ENCODE measurements at places on chromosomes 11 and 22. TPM values are rescaled to one million over a fixed set of nuclear protein-coding genes. Genes with fewer than 3 reads are reported as not detected.

Gene B3GAT3
- 55.3 TPM for total RNA-seq

Gene PGA5
- not detected for total RNA-seq

Gene ART1
- total RNA-seq, result not detected

Gene PYGM
- total RNA-seq, result 2.8 TPM

Gene NTM
- 61.4 TPM for total RNA-seq

Gene BBOX1
- not detected for total RNA-seq

Gene CST6
- 22.1 TPM for total RNA-seq

Gene IGF2
- total RNA-seq, result 42.0 TPM

Gene CDHR5
- total RNA-seq, result not detected

Gene CRYBB2
- total RNA-seq, result not detected

Gene OTOG
- total RNA-seq, result not detected

Gene XKR3
- not detected for total RNA-seq

Gene MPZL2
- total RNA-seq, result 0.24 TPM

Gene PRSS23
- total RNA-seq, result 16.6 TPM
